ENCODE measurements at places on chromosomes 2 and 18.

GRCh38 chr2:7812231-7812995 is 869.4 kb upstream of the ID2 start:
- DNase-seq = no peak

DNA sequence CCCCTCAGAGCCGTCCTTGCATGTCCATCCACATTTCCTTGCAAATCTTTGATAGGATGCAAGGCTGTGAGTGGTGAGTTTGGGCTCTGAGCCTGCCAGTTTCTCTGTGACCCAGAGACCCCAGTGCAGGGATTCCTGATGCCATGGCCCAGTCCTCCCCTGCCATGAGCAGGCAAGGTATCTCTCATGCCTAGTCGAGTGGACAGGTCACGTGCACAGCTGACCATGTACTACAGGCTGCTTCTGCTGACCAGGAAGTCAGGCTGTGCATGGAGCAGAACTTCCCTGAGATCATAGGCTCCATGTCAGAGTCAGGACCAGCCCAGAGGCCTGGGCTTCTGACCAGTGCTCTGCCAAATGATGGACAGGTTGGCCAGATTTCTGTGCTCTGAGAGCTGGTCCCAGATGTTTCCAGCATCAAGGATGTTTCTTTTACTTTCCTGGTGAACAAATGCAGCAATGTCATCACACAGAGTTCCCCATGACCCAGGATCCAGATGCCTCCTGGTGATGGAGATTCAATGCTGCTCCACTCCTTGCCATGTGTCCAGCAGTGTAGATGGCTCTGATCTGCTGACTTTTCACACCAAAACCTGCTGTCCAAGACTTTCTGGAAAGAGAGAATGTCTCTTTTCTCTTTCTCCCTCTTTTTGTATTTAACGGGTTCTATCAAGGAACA is 321.6 kb upstream of the HS6ST1 start:
- no peak for DNase-seq

DNA sequence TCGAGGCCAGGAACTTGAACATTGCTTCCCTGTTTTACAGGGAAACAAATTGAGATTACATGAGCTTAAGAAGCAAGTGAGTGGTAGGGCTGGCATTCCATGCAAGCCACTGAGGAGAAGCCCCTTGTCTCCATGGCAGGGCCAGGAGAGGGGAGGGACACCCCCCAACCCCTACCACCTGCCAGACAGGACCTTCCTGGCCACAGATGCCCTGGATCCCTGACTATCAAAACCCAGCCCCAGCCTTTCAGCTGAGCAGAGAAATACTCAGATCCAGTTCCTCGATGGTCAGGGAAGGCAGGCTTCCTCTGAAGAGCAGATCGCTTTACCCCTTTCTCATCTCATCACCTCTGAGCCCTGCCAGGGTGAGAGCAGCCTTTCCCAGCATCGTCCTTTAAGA is 53.8 kb upstream of the ALPP start:
- no peak for DNase-seq

GRCh38 chr2:60413814-60414168 is 139.7 kb downstream of the BCL11A start:
- DNase-seq = no peak

GRCh38 chr2:141323571-141323970 is 807.2 kb downstream of the LRP1B start:
- DNase-seq = no peak

- DNase-seq = no peak
These were observed 217.1 kb downstream of the DYM start for GRCh38 chr18:49243391-49243790.

DNA sequence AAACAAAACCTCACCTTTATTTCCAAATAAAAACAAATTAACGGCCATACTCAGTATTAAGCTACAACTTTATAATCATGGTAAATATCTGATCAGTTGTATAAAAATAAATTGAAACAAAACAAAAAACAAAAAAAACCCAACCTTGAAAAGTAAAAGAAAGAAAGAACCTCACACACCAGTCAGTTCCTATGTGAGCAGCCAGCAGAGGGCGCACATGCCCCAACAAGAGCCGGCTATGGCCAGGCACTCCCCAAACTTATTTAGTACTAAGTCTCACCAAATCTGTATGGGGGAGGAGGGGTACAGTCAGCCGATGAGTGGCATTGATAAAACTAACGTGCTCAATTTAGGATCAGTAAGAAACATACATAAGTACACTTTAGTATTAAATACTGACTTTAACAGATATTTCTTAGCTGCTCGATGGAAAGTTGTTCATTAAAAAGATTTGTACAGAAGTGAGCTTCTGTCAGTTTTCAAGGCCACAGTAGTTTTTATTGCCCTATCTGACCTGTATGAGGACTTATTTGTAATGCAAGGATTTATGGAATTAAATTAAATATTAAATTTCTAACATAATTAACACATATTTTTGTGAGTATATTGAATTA is 172.6 kb downstream of the TCF4 start:
- DNase-seq = peak; percentile 71

GRCh38 chr2:236214376-236214995 is 46.3 kb upstream of the GBX2 start:
- no peak for DNase-seq

DNA sequence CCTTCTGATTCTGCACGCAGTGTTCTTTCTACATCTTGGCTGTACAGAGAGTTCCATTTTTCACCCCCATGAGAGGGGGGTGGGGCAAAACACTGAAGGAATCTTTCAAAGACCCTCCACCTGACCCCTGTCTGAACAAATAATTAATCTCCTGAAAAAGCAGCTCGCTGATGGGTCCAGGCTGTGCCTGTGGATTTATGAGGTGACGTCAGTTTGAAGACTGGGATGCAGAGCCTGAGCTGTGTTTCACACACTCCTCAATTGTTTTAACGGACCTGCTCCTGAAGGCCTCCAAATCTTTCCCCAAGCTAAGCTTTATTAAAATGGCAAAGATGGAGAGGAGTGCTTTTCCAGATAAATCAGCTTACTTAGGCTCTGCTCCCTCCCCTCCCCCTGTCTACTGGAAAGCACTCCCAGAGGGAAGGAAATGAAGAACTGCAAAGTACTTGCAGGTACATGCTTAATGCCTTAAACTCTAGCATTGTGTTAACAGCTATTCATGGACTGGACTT is 390.2 kb upstream of the TNP1 start:
- DNase-seq = no peak

GRCh38 chr18:63421514-63421913 is 762 bp downstream of the VPS4B start:
- DNase-seq = no peak

- no peak for DNase-seq
These were observed 183.0 kb downstream of the MYO5B start for GRCh38 chr18:50011813-50012435.

GRCh38 chr2:123532994-123533393 is 492.1 kb upstream of the CNTNAP5 start:
- no peak for DNase-seq

- DNase-seq = no peak
These were observed 21.1 kb downstream of the HDAC4 start for GRCh38 chr2:239379641-239380170.

- no peak for DNase-seq
These were observed 103.9 kb downstream of the CCBE1 start for GRCh38 chr18:59593291-59593717.

GRCh38 chr2:11761259-11761658 is 14.8 kb downstream of the LPIN1 start:
- DNase-seq = no peak

DNA sequence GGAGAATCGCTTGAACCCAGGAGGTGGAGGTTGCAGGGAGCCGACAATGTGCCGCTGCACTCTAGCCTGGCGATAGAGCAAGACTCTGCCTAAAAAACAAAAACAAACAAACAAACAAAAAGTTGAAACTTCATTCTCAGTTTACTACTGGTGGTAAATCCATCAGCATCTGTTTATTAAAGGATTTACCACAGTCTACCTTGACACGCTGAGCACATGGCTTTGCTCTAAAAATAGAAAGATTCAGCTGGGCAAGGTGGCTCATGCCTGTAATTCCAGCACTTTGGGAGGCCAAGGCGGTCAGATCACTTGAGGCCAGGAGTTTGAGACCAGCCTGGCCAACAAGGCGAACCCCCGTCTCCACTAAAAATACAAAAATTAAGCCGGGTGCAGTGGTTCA is 201.3 kb downstream of the TGIF1 start:
- DNase-seq = no peak

DNA sequence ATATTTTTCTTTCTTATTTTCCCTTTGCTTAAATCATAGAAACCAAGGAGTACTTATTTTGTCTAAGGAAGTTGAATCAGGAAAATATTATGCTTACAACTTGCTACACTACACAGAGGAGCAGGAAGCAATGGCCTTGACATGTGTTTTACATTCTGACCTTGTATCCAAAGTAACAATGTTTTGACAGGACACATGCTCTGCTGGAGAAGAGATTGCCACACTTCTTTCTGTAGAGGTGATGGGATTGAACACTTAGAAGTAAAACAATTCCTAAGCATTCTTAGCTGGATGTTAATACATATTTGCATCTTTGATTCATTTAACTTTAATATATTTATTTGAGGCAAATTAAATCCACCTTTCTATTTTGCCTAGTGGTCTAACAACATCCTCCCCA is 929.1 kb downstream of the DSC3 start:
- no peak for DNase-seq

DNA sequence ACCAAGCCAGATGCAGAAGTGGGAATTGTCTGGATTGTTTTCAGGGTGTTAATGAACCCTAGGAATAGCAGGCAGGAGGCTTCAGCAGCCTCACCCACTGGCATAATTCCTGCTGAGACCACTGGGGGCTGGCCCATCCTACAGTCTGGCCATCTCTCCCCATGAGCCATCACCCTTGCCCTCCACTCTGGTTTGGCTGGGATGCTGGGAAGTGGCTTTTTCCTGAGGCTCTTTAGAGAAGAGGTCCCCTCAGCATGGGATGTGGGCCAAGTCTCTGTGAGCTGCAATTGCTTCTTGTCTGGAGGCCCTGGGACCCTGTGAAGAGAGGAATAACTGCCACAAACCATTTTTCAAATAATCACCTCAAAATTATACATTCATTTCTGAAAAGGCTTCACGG is 4.0 kb downstream of the TCF7L1 start:
- no peak for DNase-seq

DNA sequence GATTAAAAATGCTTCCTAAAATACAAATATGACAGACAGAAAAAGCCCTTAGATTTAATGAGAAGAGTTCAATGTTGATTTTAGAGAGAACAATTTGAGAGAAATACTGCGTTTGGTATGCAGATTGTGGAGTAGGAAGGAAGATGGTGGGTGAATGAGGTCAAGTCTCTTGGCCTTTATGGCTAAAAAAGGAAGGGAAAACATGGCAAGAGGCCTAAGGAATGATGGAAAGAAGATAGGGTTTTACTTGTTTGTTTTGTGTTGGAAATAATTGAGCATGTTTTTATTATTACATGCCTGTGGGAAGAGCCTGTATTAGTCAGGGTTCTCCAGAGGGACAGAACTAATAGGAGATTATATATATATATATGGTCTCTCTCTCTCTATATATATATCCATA is 318.1 kb downstream of the TRIB2 start:
- DNase-seq = no peak

- no peak for DNase-seq
These were observed 56.9 kb downstream of the INSIG2 start for GRCh38 chr2:118145207-118145606.

GRCh38 chr2:56960581-56960980 is 776.8 kb downstream of the CCDC85A start:
- no peak for DNase-seq

DNA sequence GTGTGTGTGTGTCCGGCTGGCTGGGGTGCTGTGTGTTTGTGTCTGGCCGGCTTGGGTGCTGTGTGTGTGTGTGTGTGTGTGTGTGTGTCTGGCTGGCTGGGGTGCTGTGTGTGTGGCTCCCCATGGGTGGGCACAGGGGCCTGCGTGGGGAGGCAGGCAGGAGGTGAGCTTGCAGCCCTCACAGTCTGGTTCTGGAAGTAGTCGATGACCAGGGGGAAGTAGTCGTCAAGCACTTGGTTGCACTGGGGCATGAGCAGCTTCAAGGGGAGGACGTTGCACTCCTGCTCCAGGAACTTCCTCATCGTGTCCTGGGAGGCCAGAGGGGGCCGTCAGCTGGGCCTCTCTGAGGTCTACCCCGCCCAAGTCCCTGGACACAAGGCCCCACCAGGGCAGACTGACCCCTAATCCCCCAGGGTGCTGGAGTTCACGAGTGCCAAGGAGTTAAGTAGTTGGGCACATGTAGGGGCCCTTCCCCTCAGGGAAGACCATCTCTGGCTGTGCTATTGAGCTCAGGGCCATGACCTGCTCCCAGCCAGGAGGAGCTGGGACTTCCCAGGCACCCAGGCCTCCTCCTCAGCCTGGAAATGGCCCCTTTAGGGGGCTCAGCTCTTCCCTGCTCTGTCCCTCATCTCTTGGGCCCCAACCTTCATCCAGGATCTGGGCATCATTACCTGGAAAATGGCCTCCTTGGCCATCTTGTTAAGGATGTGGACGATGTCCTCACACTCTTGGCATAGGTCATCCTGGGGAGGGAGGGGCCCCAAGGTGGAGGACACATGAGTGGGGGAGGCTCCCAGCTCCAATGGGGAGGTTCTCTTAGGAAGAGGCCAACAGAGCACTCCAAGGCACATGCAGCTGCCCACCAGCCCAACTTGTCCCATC is 1.3 kb downstream of the SFTPB start:
- DNase-seq = peak; percentile 65

DNA sequence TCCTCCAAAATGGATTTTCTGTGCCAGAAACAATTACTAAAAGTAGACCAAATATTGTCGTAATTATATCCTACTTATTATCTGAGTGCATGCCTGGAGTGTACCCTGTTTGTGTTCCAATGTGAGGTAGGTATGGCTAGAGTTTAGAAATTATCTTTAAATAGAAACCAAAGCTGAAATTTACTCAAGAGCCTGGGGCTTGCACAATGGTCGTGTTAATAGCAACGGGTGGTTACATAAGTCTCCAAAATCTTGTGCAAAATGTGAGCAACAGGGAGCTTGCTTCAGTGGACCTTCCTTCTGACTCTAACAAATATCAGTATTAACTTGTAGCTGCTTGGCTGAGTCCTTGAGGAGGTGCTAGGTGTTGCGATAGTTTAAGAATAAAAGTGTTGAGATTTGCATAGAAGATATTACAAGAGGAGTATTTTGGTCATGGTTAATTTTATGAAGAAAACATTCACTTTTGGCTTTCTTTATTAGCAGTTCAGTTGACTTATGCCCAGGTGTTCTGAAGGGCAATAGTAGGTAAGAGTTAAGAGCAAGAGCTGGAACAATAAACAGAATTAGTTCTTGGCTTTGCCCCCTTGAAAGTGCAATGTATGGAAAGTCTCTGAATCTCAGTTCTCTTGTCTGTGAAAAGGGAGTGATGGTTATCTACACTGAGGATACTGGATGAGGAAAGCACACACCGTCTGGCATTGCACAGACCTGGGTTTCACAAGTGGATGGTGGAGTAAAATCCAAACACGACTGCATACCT is 4.6 kb downstream of the CXCR4 start:
- peak; percentile 89 for DNase-seq

DNA sequence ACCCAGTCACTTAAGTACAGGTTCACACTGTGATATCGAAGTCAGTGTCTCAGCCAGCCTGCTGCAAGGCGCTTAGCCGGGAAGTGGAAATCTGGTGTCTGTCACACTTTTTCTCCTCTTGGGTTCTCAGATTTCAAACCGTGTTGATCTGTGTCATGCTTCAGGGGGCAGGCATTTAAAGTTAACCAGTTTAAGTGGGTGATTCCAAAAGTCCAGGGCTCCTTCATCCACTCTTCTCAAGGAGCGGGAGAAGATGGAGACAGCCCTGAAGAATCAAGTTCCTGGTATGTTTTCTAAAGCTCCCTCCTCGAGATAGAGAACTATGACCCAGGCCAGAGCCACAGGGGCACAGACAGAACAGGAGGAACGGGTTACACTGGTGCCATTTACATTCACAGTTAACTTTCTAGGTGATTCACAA is 331.7 kb downstream of the GBX2 start:
- DNase-seq = no peak

- DNase-seq = no peak
These were observed 2.1 kb downstream of the FASTKD1 start for GRCh38 chr2:169571571-169571970.

Data from CD14-positive monocyte (primary cell).